ENCODE measurements at places on chromosomes 2 and 18. TPM values are rescaled to one million over a fixed set of nuclear protein-coding genes. Genes with fewer than 3 reads are reported as not detected.

Gene M1AP
- total RNA-seq, result not detected

GRCh38 chr2:100397118-100397860 lies 20.2 kb downstream of the CHST10 start:
- no peak for DNase-seq

DNA sequence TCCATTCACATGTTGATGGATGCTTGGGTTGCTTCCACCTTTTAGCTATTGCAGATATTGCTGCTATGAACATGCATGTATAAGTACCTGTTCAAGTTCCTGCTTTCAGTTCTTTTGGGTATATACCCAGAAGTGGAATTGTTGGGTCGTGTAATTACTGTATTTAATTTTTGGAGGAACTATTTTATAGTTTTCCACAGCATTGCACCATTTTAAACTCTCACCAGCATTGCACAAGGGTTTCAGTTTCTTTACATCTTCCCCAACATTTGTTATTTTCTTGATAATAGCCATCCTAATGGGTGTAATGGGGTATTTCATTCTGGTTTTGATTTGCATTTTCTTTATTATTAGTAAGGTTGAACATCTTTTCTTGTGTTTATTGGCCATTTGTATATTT lies 16.0 kb downstream of the ACTR3 start:
- no peak for DNase-seq

DNA sequence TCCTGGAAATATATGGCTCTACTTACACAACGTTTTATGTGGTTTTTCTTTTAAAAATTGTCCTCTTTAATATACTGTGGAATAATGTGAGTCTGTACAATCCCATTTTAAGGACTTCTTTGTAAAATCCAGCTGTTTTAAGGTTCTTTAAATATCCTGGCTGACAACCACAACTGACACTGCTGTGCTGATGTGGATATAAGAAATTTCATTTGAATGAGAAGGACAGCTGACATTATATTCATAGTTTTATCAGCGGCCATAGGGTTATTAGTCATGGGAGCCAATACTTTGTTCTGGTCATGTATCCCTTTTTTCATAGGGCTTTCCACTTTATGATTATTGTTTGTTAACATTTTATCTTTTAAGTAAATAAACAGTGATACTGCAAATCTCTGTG lies 169.5 kb downstream of the CAMKMT start:
- no peak for DNase-seq

- DNase-seq, result no peak
Observed at GRCh38 chr2:154338352-154338967, 360.0 kb upstream of the KCNJ3 start.
